ENCODE measurements at places on chromosomes 2 and 18. TPM values are rescaled to one million over a fixed set of nuclear protein-coding genes. Genes with fewer than 3 reads are reported as not detected.
A peak's percentile ranks its signal among the peaks of the same experiment; 100 is the strongest.

DNA sequence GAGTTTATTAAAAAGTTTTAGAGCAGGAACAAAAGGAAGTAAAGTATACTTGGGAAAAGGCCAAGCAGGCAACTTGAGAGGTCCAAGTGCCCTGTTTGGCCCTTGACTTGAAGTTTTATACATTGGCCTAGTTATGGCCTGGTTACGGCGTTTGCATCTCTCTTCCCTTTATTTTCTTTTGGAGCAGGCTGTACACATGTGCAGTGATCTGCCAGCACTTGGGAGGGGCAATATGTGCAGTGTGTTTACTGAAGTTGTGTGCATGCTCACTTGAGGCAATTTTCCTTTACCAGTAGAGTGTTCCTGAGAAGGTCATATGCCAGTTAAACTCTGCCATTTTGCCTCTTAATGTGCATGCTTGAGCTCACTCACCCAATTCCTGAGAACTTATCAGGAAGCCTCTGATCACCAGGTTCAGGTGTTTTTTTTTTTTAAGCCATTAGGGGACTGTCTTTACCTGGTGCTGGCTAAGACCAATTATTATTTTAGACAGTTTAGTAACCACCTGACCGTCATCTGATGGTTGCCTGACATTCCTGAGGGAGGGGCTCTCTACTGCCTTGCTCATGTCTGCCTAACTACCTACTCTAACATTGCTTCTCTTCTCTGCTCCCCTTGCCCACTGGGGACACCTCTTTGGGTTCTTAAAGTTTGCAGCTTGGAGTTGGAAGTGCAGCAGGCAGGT lies 48.0 kb downstream of the SCN2A start:
- DNase-seq = no peak

GRCh38 chr2:240962300-240963064 lies 35.9 kb upstream of the SNED1 start:
- DNase-seq = no peak

GRCh38 chr18:30160124-30160523 lies 882.4 kb downstream of the DSC3 start:
- no peak for DNase-seq

DNA sequence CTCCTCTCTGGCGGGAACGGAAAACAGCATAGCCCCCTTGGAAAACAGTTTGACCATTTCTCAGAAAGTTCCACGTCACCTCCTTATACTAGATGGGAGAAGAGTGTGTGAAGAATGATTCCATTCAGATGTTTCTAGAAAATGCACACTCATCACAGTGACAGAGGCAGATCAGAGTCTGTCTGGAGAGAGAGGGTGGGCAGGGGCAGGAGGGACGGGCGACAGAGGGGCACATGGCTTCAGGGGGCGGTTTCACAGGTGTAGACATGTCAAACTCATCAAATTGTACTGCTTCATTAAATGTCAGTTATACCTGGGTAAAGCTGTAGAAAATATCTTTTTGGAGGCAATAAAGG lies 88.8 kb upstream of the TAF1B start:
- no peak for DNase-seq

DNA sequence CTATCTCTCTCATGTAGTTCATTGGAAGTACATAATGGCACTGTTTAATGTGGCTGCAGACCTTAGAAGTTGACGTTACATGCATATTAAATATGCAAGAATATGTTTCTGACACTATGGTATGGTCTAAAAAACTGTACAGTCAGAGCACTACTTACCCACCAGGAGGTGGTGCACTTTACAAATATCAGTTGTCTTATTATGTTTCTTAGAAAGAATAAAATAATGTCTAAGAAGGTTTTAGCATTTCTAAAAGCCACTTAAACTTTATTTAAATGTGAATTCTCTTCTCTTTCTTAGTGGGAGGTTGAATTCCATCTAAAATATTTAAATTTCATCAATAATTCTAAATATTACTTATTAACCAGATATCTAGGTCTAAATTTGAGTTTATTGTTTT lies 4.3 kb downstream of the TMEFF2 start:
- DNase-seq = no peak

GRCh38 chr18:35616664-35617423 lies 35.3 kb downstream of the GALNT1 start:
- peak; percentile 8 for DNase-seq

DNA sequence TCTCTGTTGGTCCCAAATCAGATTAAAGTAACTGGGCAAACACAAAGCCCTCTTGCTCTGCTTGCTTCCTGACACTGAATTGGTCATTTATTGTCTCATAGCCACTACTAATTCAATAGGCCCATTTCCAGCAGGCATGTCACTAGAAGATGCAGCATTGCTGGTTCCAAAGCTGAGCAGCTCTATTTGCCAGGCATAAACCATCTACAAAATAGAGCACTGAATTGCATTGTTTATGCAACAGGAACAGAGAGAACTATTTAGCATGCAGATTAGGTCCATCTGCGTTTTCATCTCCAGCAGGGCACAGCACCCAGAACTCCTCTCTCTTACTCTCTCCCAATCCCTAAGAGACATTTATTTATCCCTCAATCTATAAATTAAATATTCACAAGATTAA lies 227.6 kb downstream of the SUCLG1 start:
- DNase-seq = no peak

Gene TNS1
- total RNA-seq = 0.47 TPM

Gene PLB1
- total RNA-seq = 0.34 TPM

Gene VIT
- total RNA-seq = not detected

- DNase-seq = no peak
Measured at GRCh38 chr2:28451793-28452533, 43.9 kb upstream of the PLB1 start.

Gene DPP4
- total RNA-seq = 23.4 TPM

Gene TEX44
- total RNA-seq = not detected

Gene VWA3B
- total RNA-seq = not detected

DNA sequence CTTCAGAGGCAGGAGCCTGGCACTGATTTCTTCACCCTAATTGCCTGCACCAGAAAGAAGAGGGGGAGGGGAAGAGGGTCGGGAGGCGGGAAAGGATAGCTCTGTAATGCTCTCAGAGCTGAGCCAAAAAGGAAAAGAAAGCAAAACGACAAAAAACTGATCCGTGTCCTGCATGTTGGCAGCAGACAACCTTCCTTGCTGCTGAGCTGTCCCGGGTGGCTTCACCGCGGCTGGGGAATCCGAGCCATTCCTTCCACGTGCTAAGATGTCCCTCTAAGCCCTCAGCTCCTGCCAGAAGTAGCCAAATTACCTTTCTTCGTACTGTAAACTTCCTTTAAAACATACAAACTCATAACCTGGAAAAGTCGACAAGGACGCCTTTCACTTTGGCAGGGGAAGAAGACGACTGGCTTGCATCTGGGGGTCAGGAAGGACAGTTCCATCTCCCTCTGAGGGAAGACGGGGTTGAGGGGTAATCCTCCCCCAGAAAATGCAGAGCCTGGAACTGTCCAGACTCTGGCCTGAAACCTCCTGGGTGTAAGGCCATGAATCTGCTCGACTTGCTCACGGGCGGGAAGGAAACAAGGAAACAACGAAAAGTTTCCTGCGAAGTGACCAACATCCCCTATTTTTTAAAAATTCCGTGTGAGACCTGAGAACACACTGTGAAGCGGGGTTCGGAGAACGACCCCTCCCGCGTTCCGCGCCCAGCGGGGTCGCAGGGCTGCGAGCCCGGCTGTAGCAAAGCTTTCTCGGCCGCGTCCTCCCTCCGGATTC lies 7.7 kb downstream of the OTX1 start:
- no peak for DNase-seq

Gene EMX1
- total RNA-seq = not detected

Gene TSPYL6
- total RNA-seq = not detected

Gene DSG3
- not detected for total RNA-seq

DNA sequence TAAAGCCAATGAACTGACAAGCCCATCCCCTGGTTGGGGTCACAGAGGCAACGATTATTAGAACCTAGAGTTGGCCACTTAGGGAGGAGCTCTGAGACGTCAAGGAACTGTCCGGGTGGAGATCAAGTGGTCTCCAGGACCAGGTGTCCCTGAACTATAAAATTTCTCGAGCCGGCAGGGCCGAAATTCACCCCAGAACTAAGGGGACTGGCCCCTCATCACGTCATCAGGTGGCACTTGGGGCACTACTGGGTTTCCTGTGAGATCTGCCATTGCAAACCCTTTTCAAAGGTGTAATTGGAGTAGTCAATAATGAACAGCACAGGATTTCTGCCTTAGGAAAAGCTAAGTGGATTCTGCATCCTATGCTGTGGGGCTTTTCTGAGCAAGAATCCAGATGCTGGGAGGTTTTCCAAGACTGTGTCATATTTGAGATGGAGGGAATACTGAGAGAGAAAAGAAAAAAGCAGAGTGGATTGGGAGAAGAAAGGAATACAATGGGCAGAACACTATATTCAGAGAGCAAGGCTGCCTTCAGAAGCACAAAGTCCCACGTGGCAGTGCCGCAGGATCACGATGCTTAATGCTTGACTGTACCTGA lies 113.6 kb downstream of the ALPK2 start:
- DNase-seq = no peak

Gene NOSTRIN
- 0.55 TPM for total RNA-seq

- no peak for DNase-seq
Measured at GRCh38 chr18:8614875-8615274, 5.6 kb downstream of the RAB12 start.

- DNase-seq = no peak
Measured at GRCh38 chr2:207397917-207398655, 131.7 kb upstream of the CREB1 start.

DNA sequence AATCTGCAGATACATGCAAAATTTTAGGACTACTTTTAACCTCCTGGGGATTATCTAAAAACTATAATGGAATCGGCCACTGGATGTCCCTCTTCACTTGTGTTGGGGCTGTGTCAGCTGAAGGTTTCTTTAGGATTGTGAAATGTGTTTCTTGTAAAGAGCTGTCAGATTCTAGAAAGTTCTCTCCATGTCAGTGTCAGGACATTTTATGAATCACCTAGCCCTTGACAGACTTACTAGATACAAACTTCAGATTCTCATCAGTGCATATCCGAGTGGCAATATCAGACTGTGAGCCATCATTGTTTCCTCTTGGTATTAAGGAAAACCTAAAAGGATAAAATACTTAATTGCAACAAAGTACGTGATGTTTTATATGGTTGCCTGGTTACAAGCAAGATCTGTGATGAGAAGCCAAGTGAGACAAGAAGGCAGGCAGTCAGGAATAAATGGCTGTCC lies 107.3 kb downstream of the CPS1 start:
- DNase-seq = no peak

Gene LCT
- 0.22 TPM for total RNA-seq

- DNase-seq = no peak
Measured at GRCh38 chr2:133855526-133855925, 287.3 kb upstream of the NCKAP5 start.

DNA sequence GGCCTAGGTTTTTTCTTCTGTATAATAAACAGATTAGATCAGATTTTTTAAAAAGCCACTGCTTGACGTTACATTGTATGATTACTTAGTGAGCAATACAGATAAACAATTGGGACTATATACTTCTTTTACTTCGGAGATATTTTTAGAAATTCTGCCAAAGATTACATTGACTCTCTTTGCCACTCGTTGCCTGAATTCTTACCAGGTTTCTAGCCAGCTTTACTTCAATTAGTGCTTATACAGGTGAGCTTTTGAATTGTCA lies 156.6 kb downstream of the HAUS1 start:
- DNase-seq = no peak

Gene SLC38A11
- 0.74 TPM for total RNA-seq

DNA sequence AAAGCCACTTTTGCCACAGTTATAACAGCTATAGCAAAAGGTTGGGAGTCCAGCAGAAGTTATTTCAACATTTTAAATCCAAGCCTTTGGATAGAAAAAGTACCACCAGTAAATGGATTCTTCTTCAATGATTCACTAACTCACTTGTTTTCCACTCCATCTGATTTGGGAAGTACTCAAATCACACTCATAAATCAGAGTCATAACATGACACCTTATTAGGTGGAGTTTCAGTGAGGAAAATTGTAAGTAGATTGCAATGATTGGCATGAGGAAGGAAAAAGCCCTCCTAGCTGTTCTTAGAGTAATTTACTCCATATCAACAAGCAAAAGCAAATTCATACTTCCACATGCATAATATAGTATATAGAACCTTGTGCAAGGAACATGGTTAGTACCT lies 132.9 kb downstream of the NR4A2 start:
- no peak for DNase-seq

- DNase-seq = no peak
Measured at GRCh38 chr2:138829326-138829919, 49.2 kb upstream of the NXPH2 start.

DNA sequence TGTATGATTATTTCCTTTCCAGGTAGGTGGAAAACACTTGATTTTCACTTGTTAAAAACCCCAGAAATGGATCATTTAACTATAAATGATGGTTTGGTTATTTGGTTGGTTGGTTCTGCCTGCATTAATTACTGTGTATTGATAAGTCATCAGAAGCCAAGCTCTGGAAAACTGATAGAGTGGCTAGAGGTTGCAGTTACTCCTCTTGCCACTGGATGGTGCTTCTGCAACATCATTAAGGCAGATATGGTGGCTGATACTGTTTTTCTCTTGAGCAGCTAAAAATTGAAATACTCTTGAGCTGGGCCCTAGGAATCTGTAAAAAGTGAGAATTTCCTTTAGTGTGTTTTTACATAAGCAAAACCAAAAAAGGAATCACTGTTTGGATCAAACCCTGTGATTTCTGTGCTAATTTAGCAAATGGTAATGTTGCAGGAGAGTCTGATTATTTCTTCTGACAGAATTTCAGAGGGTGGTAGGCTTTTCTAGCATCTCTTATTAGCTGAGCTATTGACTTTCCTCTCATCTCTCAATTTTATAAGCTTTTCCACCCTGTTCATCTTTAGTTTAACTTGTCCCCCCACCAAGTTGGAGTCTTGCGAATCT lies 54.3 kb downstream of the RAB10 start:
- no peak for DNase-seq
